ENCODE measurements at places on chromosomes 5 and 9.

GRCh38 chr9:72597181-72597517, 75.7 kb downstream of the TMC1 start:
- DNase-seq = no peak

DNA sequence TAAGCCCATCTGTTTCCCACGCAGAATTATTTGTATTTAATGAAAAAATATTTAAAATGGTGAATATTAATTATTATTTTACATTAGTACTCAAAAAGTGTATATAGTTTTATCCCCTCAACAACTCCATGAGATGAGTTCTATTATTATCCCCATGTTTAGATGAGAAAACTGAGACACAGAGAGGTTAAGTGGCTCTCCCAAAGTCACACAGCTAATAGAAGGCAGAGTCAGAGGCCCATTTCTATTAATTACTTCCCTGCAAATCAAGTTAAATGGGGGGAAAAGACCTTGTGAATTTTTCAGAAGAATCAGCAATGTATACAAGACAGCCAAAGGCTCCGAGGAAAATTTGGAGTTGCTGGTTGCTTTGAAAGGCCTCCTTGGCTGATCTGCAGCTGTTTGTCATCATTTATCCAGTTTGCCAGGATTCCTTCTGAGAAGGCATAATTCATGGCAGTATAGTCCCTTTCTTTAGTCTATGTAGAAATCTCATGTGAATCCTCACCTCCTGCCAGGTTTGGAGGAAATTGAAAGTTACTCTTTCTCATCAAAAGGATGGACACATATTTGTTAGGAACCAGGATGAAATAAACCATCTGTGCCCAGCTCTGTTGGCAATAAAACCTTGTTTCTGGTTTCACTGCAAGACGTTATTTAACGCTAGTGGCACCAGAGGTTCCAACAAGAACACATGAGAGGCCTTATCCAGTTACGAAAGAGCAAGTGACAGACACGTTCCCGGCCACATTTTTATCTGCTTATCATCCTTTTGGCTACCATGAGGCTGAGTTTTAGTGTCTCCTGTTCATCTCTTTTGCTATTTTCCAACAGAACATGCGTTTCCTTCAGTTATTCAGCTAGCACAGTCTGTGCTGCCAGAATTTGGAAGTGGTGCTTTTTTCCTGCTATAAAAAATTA, 621 bp downstream of the FYB1 start:
- no peak for DNase-seq

DNA sequence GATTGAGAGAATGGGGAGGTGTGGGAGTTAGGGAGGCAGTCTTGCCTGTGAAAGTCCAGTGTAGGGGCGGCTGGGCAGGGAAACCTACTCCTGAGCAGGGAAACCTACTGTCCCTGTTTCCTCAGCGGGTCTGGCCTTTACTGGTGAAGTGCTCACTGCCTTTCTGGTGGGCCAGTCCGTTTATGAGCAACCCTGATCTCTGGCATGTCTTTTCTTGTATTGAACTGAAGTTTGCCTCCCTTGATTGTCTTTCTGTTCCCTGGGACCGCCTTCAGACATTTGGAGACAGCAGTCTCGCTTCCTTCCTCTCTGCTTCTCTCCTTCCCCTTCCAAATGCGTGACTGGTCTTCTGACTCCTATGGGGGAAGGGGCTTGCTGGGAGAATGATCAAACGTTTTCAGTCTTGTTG, 2.9 kb downstream of the SNX18 start:
- DNase-seq = no peak

GRCh38 chr5:109532773-109533364, 123.1 kb upstream of the PJA2 start:
- no peak for DNase-seq

- no peak for DNase-seq
Observed at GRCh38 chr5:137122558-137122957, 376.6 kb downstream of the SPOCK1 start.

- DNase-seq = no peak
Observed at GRCh38 chr5:1016036-1016435, 7.4 kb downstream of the NKD2 start.

GRCh38 chr9:130143279-130143893, 28.8 kb upstream of the NCS1 start:
- no peak for DNase-seq

Measured in NCI-H446 treated with DMSO at 0.1 percent for 48 hours (cell line).